ENCODE measurements at places on chromosomes 7 and 10.

- no peak for DNase-seq
These were observed 1.1 kb upstream of the HOXA1 start for GRCh38 chr7:27096768-27097514.

GRCh38 chr10:69742928-69743602, 58.6 kb upstream of the COL13A1 start:
- peak; percentile 26 for DNase-seq

DNA sequence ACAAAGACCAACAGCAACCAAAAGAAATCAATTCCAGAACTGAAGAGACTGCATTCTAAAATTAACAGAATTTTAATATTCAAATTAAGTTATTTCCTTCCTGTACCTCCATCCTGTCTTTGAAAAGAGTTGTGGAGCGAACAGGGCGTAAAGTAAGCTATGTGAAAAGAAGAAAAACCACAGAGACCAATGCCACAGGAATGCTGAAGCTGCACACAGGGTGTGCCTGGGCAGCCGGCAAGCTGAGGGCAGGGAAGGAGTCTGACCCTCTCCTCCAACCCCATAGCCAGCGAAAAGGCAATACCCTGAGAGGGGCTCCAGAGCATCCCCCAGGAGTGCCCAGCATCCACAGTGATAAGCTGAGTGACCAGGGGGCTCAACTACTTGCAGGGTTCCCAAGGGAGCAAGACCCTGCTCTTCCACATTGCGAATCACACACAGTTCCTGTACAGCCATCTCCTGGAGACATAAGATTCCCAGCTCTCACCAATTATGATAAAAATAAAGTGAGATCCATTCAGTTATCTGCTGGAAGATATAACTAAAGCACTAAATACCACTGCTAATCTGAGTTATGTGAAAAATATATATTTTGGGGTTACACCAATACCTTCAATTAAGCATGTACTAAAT, 93.8 kb downstream of the PARD3 start:
- DNase-seq, result no peak

- no peak for DNase-seq
These were observed 82.2 kb downstream of the HIPK2 start for GRCh38 chr7:139695588-139695987.

DNA sequence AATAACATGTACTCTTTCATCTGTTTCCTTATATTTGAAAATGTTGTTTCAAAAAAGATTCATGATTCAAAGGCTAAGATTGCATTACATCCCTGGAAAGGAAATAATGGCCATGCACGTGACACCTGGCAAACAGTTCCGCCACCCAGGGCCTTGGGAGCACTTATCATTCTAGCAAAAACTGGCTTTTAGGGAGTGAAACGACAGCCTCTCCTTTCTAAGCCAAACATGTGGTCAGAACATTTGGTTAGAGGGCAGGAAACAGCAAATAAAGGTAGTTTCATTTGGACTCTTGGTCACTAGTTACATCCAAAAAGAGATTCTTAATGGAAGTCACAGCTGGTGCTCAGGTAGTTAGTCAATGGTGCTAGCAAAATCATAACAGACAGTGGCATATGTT, 83.5 kb downstream of the FAS start:
- DNase-seq, result no peak

- DNase-seq, result no peak
These were observed 818.6 kb downstream of the GRID1 start for GRCh38 chr10:85548034-85548433.

- no peak for DNase-seq
These were observed 165.1 kb downstream of the GLRX3 start for GRCh38 chr10:130301021-130301892.

- no peak for DNase-seq
These were observed 124.1 kb downstream of the LMBR1 start for GRCh38 chr7:156768698-156769472.

GRCh38 chr7:92567460-92567859, 22.7 kb downstream of the FAM133B start:
- DNase-seq, result no peak

DNA sequence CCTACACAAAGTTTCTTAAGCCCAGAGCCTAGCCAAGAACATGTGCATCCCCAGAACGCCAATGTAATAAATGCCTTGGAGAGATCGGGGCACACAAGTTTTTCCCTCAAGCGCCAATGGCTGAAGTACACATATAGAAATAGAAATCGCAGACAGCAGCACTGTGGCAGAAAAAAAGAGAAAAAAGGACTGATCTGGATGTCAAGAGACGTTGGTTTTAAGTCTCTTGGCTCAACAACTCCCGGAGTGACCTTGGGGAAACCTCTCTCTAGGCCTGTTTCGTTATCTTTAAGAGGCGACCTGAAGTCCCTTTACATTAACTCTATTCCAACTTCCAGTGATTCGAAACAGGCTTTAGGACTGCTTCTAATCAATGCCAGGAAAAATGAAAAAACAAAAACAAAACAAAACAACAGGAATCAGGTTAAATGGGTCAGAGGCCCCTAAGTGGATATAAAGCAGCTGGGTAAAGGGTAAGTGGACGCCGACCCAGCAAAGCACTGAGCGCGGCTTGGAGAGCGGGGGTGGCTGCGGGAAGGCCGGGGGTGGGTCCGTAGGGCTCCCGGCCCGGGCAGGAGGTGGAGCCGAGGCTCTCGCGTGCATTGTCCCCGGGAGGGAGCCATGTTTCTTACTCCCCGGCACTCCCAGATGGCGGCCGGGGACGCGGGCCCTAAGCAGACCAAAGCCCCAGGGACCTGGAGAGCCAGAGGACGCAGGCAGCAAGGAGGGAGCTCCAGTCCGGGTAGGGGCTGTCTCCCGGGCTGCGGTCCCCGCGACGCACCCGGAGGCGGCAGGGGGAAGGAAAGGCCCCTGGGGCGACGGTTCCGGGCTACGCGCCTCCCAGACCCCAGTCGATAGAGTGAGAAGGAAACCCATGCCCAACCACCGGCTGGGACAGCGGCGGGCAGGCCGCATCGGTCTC, 757 bp downstream of the EIF3A start:
- DNase-seq, result peak; percentile 19

DNA sequence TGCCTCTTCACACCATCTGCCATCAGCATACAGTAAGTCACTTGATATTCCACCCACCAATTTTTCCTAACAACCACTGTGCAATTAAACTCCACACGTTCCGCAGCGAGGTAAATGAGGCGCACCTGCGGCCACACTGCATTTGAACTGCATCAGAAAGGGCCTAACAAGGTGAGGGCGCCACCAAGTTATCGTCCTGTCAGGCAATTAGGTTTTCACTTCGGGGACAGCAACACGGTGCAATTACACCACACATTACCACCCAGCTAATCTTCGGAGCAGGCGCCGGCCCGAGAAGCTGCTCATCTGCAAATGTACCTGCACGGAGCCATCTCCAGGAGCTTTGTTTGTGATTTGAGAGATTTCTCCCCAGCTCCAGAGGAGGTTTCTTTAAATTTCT, 84.4 kb downstream of the EBF3 start:
- DNase-seq, result no peak

GRCh38 chr10:128025437-128025836, 100.8 kb downstream of the MKI67 start:
- no peak for DNase-seq

GRCh38 chr10:58642283-58642682, 129.6 kb downstream of the BICC1 start:
- DNase-seq, result no peak

- no peak for DNase-seq
These were observed 71.5 kb downstream of the WAPL start for GRCh38 chr10:86449926-86450558.

DNA sequence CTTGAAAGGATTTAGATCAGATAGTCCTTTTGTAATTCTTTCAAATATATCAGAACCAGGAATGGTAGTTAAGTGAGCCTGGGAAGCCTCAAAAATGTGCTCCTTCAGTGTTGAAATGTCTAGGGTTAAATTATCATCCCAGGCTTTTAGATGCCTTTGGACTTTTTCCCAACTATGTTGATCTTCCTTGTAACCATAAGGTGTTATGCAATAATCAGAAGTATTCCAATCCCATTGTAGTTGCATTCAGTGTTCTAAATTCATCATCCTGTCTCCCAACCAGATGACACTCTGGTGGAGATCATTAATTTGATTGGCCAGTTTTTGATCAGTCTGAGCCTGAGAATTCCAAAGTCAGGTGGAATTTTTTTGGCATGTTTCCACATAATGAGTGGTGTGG, 35.1 kb upstream of the AKR1C2 start:
- DNase-seq, result no peak

- DNase-seq, result no peak
These were observed 261.7 kb downstream of the GALNT17 start for GRCh38 chr7:71393661-71394060.

- no peak for DNase-seq
These were observed 107.3 kb downstream of the AHR start for GRCh38 chr7:17405786-17406185.

DNA sequence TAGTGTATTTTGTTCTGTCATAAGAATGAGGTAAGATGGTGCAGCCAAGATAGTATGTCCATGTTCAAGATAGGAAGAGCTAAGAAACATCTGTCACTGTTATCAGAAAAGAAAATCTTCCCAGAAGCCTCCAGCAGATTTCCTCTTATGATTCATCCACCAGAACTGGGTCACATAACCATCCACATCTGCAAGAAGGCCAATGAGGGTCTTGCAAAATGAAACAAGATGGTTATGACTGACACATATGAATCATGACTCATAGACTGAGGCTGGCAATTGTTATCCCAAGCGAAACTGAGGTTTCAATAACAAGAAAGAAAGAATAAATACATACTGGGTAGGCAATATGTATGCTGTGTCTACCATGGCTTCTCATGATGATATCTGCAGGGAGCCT, 30.3 kb downstream of the CCNJ start:
- no peak for DNase-seq

DNA sequence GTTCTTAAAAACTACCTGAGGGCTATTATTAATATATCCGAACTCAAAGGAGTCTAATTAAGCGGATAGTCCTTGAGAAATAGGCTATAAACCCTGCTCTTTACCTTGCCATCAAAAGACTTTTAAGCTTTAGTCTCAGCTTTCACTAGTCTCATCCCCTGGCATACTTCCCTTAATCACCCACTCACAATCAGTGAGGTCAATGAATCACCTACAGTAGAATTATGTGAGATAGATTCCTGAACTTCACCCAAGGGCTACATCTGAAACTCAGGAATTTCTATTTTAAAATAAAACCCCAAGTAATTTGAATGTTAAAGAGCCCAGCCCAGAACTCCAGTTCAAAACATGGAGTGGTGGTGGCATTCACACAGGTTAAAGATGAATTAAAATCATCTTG, 108.7 kb downstream of the ETV1 start:
- DNase-seq, result no peak

DNA sequence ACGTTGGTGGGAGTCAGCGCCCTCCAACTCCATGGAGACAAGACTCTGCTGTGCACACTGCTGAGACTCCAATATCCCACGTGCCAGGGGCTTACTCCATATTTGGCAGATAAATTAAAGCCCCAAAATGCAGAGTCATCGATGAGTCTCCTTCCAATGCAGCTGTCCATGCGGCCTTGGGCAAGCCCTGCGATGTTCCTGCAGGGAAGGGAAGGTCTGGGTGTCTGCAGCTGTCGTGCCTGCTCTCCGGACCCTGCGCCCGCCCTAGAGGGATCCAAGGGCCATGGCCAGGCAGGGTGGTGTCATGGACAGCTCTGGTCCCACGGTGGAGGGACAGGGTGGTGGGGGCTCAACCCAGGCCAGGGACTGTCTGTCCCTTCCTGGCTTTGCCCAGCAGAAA, 185.2 kb downstream of the PTPRN2 start:
- no peak for DNase-seq

GRCh38 chr7:156816943-156817572, 75.9 kb downstream of the LMBR1 start:
- no peak for DNase-seq

DNA sequence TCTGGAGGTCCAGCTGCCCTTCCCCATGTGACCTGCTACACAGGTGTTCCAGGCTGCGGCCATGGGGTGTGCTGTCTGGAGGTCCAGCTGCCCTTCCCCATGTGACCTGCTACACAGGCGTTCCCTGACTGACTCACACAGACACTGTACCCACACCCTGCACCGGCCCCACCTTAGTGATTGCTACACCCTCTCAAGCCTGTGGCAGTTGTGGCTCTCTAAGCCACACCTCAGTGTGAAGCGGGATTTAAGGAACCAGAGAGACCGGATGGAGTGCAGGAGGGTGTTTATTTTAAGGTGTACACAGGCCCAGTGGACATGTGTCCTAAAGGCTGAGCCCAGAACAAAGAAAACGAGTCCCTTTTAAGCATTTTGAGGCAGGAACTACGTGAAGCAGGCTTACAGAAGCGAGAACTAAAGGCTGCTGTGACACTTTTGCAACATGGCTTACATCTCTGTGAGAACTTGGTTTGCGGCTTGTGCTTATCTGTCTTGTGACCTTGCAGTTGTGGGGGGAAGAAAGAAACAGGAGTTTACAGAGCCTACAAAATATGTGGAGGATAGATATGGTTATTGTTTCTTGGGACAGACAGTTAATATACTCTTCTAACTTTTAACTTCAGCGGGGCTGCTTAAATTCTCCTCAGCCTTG, 326.4 kb downstream of the PAXIP1 start:
- DNase-seq, result no peak

DNA sequence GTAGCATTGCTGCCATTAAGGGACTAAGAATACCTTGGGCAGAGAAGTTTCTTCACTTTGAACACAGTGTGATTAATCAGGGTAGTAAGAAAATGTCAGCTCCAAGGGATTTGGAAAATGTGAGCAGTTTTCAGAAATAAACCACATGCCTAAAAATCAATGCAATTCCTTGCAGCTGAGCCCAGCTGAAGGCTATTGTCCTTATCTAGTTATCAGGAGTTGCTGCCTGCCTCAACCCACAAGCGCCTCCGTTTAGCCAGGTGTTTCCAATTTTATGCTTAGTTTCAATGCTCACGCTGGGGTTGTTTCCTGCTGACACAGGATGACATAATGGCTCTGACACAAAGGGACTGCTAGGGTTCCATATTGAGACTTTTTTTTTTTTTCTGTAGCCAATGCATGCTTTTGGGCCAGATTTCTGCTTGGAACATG, 132.3 kb upstream of the ANK3 start:
- peak; percentile 11 for DNase-seq

DNA sequence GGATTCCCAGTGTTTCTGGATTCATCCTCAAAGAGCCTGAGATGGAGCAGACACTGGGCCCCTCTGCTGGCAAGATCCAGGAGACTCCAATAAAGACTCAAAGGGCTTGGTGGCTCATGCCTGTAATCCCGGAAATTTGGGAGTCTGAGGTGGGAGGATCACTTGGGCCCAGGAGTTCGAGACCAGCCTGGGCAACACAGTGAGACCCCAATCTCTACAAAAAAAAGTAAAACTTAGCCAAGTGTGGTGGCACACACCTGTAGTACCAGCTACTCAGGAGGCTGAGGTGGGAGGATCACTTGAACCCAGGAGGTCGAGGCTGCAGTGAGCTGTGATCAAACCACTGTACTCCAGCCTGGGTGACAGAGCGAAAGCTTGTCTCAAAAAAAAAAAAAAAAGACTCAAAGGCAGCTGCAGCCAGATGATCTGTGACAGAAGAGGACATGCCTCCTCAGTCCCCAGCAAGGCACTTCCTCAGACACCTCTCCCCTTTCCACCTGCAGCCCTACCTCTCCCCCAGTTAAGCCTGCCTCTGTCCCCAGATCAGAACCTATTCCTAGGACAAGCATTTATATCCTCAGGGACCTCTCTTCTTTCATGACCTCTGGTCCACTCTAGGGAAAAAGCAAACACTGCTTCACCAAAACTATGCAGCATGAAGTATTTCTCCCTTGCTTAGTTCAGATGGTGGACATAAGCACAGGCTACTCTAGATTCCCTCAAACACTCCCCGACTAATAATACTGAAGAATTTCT, 27.9 kb downstream of the PDLIM1 start:
- no peak for DNase-seq

All from progenitor cell of endocrine pancreas (in vitro differentiated cells).